Neuronal stem cell (in vitro differentiated cells): ENCODE measurements at places on chromosomes 4 and X.

- DNase-seq: no peak
Observed at GRCh38 chrX:21840193-21840545, 752 bp downstream of the MBTPS2 start.

DNA sequence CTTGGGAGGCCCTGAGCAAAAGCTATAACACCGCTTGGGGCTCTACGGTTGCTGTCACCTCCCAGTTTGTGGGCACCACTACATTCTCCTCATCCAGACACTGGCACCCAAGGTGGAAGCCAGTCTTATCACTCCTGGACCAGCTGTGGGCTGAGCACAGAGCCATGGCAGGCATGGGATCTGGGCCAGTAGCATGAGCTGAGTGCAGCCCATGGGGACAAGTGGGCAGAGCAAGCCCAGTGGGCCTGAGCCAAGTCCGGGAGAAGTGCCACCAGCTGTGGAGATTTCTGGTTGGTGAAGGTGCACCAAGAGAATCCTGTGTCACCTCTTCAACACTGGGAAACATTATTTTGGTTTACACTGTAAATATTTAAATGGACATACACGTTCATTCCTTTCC lies 1013.0 kb downstream of the TECRL start:
- DNase-seq: no peak

DNA sequence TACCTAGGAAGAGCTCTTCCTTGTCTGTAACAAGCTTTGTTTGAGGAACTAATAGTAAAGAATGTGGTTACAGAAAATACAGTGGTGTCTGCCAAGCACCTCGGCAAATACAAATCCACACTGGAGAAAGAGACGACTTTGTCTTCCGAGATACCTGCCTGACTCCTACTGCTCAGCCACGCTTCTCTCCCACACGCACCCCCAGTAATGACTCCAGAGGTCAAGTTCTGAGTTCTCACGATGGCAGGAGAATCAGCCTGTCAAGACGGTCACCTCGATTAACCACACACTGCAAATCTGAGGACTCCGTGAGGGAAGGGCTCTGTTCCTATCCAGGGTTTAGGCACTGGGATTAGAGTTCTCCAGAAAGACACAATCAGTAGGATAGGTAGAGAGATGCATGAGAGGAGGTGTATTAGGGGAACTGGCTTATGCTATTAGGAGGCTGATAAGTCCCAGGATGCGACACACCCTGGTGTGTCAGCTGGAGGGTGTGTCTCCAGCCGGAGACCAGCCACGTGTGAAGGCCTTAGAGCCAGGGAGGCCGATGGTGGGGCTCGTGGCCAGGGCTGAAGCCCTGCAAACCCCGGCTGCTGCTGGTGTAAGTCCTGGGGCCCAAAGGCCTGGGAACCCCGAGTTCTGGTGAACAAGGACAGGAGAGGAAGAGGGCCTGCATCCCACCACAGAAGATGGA lies 8.4 kb upstream of the TRIML2 start:
- no peak for DNase-seq

DNA sequence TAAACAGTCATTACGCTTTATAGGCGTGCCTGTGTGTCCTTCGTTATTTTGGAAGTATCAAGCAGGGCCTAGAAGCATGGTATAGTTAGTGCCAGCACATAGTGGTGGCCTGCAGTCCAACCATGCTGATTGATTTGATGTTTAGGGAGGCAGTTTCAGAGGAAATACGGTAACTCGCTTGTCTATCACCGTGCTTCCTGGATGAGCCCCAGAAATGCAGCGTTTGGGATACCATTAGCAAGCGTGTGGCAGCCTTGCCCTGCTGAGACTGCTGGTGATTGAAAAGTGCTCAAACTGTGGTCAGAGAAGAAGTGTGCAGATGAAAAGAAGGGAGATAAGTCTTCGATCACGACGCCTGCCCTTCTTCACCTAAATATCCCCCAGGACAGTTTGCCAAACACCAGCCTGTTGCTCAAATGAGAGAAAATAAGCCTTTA lies 158.4 kb downstream of the CHIC2 start:
- DNase-seq: peak; percentile 29

DNA sequence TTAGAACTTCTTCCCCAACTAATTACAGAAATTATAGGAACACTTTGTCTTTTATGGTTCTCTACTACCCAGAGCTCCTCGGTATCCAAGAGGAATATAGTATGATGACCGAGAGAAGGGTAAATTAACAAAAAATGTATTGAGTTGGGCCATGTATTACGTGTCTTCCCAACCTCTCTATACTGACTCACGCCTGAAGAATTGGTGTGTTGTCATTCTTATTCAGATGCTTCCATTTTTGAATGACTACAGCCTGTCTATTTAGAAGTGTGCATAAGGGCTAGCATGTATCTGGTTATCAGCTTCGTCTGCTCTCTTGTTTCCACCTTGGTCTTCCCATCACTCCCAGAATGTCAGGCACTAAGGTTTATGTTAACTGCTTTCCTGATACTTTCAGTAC lies 24.5 kb upstream of the SCD5 start:
- no peak for DNase-seq

DNA sequence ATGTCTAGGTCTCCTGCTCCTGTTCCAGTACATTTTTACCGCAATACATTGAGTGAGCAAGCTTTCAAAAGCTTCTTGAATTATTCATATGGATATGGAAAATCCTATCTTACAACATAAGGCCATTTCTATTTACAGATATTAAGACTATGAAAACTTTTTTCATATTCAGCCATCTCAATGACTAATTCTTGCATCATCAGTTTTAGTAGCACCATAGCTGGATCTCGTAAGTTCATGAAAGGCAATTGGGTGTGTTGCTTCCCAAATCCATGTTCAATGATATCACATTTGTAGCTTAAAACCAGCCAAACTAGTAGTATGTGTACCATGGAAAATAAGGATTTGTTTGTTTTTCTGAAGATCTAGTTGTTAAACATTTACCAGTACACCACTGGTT lies 118.3 kb upstream of the GABRA2 start:
- no peak for DNase-seq

- no peak for DNase-seq
Observed at GRCh38 chrX:44012484-44013096, 39.4 kb upstream of the NDP start.

GRCh38 chr4:92303621-92304027 lies at the start of gene GRID2:
Gene GRID2, plus strand, starts transcription at chr4:92303966.
- peak; percentile 38 for DNase-seq

DNA sequence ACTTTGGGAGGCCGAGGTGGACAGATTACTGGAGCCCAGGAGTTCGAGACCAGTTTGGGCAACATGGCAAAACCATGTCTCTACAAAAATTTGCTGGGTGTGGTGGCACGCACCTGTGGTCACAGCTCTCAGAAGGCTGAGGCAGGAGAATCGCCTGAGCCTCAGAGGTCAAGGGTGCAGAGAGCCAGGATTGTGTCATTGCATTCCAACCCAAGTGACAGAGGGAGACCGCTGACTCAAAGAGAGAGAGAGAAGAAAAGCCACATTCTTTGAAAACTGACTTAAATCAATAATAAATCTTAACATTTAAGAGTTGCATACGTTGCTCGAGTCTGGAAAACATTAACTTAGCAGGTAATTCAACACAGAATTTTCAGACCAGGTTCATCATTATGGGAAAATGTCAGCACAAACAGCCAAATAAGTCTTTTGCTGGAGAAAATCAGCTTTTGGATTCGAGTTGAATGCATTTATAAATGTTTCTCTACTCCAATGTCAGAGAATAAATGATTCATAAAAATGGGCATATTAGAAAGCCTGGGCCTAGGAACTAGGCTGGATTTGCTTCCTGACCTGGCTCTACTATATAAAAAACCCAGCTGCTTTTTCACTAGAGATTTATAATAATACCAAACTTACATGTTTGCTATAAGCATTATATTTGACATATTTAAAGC lies 68.3 kb upstream of the RBPJ start:
- DNase-seq: no peak

- peak; percentile 11 for DNase-seq
Observed at GRCh38 chrX:84729809-84730208, 227.6 kb upstream of the HDX start.

GRCh38 chr4:150593996-150594395 lies 12.0 kb downstream of the MAB21L2 start:
- DNase-seq: no peak

DNA sequence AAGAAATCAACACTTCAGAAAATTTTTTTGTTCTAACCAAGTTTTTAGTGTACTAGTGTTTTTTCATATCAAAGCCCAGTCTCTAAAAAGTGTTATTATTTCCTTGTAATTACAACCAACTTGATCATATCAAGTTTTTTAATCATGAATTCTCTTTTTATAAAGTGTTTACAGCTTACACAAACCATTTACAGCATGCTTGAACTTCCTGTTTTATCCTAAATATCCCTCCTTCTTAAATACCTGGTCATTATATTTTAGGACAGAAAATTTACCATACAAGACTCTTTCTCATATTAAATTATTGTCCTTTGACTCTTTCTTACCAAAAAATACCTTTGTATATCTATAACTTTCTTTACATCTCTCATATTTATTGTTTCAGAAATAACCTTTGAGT lies 89.4 kb upstream of the NPY2R start:
- no peak for DNase-seq

- DNase-seq: peak; percentile 15
Observed at GRCh38 chr4:185470501-185471195, 885 bp downstream of the CCDC110 start.

GRCh38 chr4:108796173-108796572 lies 33.3 kb upstream of the ETNPPL start:
- no peak for DNase-seq

DNA sequence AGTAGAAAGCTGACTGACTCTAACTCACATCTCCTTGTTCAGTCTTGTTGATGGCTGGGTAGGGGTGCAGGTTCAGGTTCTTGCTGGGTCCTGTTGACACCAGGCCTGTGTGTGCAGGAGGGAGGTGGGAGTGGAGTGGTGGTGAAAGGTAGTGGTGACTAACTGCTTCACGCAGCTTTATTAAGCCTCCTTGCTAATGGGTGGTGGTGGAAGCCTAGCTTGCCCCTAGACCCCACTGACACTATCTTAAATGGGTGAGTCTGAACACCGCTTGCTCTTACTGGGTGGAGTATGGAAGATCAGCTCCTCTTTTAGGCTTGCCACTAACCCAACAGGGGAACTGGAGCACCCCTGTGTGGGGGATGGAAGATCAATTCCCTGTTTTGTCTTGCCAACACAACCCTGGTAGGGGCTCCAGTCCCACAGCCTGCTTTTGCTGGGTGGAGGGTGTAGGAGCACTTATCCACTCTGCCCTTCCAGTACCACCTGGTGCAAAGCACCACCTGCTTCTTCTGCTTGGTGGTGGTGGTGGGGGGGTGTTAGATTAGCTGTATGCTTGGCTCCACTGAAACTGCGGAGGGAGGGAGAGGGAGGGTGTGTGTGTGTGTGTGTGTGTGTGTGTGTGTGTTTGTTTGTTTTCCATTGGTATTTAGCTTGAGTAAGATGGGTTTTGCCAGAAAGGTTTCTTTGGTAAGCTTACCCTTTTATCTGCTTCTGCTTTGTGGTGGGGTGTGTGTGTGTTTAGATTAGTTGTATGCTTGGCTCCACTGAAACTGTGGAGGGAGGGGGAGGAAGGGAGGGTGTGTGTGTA lies 25.6 kb downstream of the KDM6A start:
- DNase-seq: no peak

- DNase-seq: no peak
Observed at GRCh38 chrX:124493984-124494383, 147.6 kb downstream of the SH2D1A start.

DNA sequence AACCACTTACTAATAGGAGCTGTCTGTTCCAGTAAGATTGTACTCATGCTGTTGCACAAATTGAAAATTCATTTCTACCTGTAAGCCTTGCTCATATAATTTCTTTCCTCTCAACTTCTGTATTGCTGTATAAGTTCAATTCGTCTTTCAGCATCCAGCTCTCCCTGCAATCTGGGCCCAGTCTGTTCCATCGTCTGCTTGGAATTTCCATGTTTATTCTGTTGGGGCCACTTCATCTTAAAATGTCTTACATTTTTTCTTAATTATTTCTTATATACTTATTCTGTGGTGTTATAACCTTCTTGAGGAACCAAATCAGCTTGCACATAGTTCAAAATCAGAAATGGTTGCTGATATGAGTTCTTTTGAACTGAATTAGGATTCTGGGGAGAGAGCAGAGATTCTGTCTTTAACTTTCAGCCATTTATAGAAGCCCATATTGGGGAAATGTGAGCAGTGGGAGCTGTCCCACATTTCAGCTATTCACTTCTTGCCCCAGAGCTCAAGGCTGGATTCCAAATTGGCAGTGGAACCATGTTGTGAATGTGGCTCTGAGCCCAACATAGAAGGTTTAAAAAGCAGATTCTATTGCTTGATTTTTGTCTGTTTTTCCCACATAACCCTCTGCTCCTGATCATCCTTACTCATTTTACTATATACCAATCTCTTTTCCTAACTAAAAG lies 291.9 kb downstream of the BMPR1B start:
- no peak for DNase-seq

DNA sequence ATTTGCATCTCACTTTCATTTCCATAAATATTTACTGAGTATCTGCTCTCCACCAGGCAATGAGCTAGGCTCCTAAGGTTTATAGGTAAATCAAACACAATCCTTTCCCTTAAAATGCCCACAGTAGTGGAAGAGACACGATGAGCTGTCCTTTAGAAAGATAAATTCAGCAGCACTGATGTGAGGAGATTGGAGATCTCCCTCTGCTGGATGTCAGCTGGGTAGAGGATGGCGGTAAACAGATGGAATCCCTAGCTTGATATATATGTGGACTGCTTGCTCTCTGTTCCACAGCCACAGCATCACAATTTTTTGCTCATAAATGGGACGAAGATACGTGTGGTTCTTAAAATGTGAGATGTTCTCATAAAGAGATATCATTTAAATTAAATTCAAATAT lies 216.4 kb upstream of the RASGEF1B start:
- DNase-seq: no peak

GRCh38 chrX:44529310-44529709 lies 13.3 kb downstream of the FUNDC1 start:
- no peak for DNase-seq

GRCh38 chrX:96502507-96502906 lies 182.1 kb upstream of the DIAPH2 start:
- DNase-seq: no peak

DNA sequence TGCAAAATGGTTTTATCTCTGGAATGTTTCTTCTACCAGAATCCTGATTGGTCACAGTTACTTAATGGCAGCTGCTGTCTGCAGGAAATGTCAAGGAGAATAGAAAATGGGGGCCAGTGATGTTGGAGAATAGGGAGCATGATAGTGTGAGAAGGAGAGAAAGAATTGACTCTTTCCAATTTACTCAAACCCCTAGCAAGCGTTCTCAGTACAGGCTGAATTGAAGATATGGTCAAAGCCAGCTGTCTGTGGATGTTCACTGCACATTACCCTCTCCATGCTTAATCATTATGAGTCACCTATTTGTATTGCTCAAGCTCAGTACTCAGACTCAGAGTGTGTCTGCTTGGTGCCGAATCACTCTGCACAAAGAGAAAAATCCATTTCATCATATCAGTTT lies 57.8 kb upstream of the FAM47B start:
- DNase-seq: no peak

DNA sequence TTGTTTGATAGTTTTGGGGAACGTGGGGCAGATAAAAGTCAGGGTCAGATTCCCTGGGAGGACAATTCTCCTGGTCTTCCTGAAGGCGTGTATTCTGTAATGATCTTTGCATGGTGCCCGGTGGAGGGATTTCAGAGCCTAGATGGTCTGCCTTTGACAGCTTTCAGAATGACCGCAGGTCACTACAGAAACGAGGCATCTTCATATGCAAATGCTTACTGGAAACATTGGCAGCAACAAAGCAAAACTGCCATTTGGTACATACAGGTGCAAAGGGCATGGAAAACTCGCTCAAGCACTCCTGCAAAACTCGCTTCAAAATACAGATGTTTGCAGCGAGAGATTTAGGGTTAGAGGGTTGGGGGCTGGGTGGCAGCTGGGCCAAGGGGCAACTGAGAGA lies 8.8 kb downstream of the C4orf50 start:
- DNase-seq: no peak

- no peak for DNase-seq
Observed at GRCh38 chr4:73764513-73764912, 24.1 kb downstream of the CXCL8 start.
